ENCODE measurements at places on chromosomes 4 and X.

GRCh38 chr4:101135371-101136010, 211.8 kb downstream of the PPP3CA start:
- DNase-seq, result no peak

- DNase-seq, result no peak
Observed at GRCh38 chr4:138688408-138689085, 327.0 kb upstream of the NOCT start.

DNA sequence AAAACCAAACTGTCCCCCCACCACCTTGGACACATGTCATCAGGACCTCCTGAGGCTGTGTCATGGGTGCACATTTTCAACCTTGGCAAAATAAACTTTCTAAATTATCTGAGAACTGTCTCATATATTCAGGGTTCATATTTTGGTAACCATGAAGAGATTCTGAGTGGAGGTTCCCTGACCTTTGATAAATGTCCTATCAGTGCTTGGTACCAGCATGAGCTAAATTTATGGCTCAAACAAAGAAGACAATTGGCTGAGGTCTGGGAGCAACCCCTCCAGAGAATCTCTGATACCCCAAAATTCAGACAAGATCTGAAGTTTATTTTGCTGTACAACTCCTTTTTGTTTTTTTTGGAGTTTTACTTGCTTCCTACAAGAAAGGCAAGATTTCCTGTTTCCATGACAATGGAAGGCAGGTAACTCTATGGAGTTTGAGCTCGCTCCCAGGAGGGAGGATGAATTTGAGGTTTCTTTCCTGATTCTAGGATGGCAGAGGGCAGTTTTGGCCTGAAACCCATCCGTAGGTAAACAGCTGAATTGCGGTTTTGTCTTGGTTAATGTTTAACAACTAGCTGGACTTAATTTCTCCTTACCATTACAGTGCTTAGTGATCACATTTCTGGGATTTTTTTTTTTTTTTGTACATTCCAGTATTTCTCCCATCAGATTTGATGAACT, 14.5 kb downstream of the UGT2B15 start:
- DNase-seq, result no peak

- no peak for DNase-seq
Observed at GRCh38 chr4:175435381-175435783, 376.7 kb downstream of the GPM6A start.

DNA sequence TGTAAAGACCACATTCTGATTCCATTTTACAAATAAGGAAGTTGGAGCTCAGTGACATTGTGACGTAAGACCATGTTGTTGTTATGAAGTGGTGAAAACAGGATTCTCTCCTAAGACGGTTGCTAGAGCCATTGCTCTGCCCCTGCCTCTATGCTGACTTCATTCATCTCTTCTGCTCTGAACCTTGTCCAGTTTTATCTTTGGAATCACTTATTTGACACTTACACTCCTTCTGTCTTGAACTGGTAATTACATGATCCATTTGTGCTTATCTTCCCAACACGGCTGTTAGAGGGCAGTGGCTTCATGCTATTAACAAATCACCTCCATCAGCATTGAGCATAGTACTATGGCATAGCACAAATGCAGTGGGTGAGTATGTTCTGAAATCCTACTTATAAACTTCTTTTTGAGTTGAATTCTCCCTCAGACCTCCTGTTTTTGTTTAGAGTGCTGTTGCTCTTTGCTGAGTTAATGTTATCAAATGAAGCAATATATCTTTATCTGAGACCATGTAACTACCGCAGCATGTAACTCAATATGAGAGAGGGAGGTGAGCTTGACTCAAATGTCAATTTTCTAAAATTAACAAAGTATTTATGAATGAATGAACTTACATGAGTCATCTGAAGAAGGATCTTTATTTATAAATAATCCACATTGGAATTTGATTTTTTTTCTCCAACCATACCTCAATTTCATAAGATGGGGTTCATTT, 177.8 kb downstream of the RASL11B start:
- DNase-seq, result no peak

DNA sequence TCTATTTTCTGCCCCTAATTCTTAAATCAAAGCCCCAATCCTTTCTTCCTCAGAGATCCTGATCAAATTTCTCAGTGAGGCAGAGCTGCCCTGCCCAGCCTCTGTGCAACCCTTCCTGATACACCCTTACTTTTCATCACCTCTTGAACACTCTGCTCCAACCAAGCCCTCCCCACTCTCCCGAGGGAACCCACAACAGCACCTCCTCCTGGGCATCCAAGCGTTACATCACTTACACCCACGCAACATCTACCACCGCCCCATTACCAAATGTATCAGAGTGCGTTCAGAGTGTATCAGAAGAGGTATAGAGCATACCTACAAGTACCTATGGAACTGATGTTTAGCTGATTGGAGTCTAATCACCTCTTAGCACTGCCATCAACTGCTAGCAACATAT, 186.5 kb downstream of the RAP1GDS1 start:
- DNase-seq, result peak; percentile 9

GRCh38 chr4:165461159-165461821, 82.5 kb downstream of the CPE start:
- DNase-seq, result no peak

GRCh38 chrX:103861200-103861599, 29.1 kb upstream of the RAB9B start:
- no peak for DNase-seq

DNA sequence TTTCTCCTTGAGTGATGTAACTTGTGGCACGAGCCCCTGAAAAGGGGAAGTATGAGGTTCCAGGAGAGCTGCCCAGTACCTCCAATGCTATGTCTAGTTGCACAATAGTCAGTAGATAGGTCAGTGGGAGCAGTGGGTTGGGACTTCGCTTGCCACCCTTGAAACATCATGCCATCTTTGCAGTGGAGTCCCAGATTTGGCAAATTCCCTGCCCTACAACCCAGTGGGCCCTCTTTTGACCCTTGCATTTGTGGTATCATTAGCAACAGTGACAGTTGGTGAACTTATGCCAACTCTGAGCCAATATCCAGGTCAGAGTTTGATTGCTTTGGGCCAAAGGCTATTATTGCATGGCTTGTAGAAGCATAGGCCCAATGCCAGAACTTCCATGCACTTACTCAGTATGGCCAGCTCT, 12.3 kb downstream of the FHL1 start:
- DNase-seq, result no peak
